Right cardiac atrium (tissue), 5 donors: ENCODE measurements at places on chromosomes 5 and 9. TPM values are rescaled to one million over a fixed set of nuclear protein-coding genes. Genes with fewer than 3 reads are reported as not detected.

MSH3 gene
- 4.2 TPM for polyA plus RNA-seq

GRCh38 chr9:134374301-134375010 is 48.2 kb downstream of the RXRA start:
- no peak for DNase-seq

HMMR gene
- polyA plus RNA-seq = 0.34 TPM

DNA sequence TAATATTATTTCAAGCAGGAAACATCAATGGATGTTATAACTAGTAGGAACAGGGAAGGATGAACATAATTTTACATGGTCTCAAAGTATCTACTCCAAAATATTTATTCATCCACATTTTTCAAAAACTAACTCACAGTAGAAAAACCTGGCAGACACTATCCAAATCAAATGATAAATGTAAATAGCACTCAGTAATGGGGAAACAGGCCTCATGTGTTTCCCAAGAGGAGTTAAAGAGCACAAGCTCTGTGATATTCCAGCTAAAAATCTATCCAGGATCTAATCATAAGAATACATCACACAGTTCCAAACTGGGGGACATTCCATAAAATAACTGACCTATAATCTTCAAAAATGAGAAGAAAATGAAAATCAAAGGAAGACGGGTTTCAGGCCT is 443.1 kb downstream of the ZNF608 start:
- DNase-seq = no peak

DNA sequence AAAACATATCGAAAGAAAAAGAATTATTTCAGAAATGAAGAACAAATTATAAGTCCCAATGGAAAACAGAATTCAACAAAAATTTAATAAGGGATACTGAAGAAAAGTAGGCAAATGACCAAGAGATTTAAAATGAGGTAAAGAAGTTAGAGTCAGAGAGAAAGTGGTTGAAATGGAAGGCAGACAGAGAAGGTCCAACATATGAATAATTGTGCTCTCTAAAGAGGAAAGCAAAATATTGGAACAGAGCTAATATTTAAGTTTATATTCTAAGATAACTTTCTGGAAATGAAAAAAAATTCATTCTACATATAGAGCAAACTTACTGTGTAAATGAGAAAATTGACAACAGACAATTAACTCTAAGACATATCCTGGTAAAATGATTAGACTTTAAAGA is 94.1 kb downstream of the PTCH1 start:
- no peak for DNase-seq

DNA sequence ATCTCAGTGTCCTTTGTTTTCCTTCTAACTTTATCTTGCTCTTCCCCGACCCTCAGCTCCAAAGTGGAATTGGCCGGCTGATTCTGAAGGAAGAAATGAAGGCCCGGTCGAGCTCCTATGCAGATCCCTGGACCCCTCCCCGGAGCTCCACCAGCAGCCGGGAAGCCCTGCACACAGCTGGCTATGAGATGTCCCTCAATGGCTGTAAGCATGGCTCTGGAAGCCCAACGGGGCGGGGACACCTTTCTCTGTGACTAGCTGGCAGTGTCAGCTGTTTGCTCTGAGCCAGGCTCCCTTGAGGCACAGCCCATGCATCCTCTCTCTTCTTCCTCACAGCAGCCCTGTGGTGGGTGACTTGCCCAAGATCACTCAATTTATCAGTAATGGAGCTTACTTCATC is 23.9 kb upstream of the AFAP1L1 start:
- no peak for DNase-seq
